IPS DF 6.9 (cell line): ENCODE measurements at places on chromosomes 2 and 18.

DNA sequence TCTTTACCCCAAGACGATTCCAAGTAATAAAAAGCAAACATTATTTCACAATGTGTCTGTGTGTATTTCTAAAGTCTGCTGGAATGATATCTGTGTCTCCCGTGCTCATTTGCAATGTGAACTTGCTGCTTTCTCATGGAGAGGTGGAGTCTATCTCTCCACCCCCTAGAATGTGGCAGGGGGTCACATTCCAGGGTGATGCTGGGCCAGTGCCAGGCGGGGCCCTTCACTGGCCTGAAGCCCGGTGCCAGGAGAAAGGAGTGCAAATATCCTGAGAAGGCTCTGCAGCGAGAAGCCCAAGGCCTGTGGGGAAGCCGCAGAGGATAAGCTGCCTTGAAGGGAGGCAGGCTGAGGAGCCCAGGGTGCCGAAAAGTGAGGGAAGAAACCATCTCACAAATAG, 26.8 kb upstream of the LDLRAD4 start:
- no peak for DNase-seq

DNA sequence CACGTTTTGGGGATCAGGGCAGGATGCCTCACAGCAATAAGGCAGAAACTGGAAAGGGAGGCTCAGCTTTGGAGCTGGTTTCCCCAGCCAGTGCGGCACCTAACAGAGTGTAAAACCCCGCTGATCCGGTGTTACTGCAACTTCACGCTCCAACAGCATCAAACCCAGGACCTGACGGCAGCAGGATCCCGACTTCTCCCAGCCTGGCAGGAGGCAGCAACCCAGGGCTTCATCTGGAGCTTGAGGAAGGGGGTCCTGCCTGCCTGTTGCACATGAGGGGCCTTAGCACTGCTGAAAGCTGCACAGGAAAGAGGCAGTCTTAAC, 209.8 kb downstream of the MGAT5 start:
- DNase-seq, result no peak

GRCh38 chr2:237147317-237147716, 61.6 kb downstream of the COPS8 start:
- DNase-seq, result no peak

GRCh38 chr18:55038162-55038561, 78.9 kb upstream of the CCDC68 start:
- DNase-seq, result no peak

DNA sequence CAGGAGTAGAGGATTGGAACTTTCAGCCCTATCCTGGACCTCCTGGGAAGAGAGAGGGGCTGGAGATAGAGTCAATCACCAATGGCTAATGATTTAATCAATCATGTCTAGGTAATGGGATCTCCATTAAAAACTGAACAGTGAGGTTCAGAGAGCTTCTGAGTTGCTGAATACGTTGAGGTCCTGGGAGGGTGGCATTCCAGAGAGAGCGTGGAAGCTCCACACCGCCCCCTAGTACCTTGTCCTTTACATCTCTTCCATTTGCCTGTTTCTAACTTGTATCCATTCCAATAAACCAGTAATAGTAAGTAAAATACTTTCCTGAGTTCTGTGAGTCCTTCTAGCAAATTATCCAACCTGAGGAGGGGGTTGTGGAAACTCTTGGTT, 101.7 kb downstream of the B3GNT2 start:
- DNase-seq, result no peak

DNA sequence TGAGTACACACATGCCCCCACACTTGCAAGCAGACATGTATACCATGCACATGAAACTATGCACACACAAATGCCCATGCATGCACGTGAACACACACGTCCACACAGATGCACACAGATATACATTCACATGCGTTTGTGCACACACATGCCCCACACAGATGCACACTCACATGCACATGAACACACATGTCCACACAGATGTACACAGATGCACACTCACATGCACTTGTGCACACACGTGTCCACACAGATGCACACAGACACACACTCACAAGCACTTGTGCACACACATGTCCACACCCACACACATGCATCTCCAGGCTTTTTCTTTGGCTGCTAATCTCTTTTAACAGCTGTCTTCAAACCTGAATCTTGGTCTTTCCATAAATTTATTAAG, 31.1 kb downstream of the SNTG2 start:
- no peak for DNase-seq
